ENCODE measurements at places on chromosomes 7 and 10.

DNA sequence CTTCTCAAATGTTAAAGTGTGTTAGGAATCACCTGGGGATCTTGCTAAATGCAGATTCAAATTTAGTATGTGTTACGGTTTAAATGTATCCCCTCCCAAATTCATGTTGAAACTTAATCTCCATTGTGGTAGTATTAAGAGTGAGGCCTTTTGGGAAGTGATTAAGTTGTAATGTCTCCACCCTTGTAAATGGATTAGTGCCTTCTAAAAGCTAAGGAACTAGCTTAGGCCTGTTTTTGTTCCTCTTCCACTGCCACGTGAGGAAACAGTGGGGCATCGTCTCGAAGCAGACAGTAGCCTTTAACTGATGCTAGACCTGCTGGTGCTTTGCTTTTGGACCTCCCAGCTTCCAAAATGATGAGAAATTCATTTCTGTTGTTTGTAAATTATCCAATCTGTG is 52.3 kb upstream of the SEMA3D start:
- no peak for DNase-seq

GRCh38 chr10:14801723-14802122 is 27.0 kb upstream of the FAM107B start:
- DNase-seq: no peak

- no peak for DNase-seq
These were observed 20.0 kb upstream of the IFIT2 start for GRCh38 chr10:89281606-89282395.

- no peak for DNase-seq
These were observed 15.8 kb downstream of the PDCD4 start for GRCh38 chr10:110887560-110887959.

DNA sequence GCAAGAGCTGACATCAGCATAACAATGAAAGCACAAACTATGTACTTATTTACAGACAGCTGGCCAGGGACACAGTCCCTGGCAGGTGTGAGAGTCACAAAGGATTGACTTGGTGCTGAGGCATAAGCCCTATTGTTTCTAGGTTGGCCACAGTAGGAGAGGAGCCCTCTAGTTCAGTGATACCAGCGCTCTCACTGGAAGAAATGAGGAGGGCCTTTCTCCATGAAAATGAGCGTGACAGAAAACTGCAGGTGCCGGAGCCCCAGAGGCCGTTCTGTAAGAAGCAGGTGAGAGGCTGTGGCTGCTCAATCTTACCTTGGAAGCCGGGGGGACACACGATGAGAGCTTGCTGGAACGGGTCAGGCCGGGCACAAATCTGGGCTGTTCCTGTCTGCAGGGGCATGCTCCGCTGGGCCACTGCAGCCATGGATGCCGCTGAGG is 90.5 kb downstream of the CLEC2L start:
- DNase-seq: no peak

GRCh38 chr10:128708182-128708581 is 582.0 kb upstream of the MKI67 start:
- no peak for DNase-seq

- no peak for DNase-seq
These were observed 29.0 kb downstream of the RASGEF1A start for GRCh38 chr10:43237631-43238446.

DNA sequence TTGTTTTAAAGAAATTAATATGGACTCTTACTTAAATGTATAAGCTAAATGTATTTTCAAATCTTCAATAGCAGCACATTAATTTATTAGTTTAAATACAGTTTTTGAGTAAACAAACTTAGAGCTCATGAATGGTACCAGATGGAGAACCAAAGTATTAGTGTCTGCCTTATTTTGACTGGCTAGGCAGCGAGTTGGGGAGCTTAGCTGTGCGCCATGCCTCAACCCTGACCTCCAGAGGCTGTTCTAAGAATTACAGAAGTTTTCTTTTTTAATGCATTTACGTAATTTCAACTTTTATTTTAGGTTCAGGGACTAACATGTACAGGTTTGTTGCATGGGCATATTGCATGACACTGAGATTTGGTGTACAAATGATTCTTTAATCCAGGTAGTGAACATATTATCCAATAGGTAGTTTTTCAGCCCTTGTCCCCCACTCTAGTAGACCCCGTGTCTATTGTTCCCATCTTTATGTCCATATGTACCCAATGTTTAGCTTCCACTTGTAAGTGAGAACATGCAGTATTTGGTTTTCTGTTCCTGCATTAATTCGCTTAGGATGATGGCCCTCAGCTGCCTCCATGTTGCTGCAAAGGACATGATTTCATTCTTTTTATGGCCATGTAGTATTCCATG is 166.8 kb downstream of the IQUB start:
- peak; percentile 12 for DNase-seq

GRCh38 chr7:84841809-84842208 is 345.0 kb downstream of the SEMA3D start:
- no peak for DNase-seq

DNA sequence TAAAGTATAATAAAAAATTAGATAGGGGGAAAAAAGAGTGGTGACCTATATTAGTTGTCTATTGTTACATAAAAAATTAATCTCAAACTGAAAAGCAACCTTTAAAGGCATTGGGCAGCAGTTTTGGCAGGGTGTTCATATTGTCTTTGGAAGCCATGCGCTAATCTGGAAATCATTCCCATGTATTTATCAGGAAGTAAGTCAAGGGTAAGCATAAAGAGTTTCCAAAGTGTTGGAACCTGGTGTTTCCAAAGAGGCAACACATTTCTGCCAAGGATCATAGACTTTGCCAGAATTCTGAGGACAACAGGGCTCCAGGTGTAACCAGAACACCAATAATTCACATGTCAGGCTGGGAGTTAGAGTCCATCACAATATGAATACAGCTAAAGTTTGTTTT is 55.7 kb upstream of the EGFR start:
- no peak for DNase-seq

DNA sequence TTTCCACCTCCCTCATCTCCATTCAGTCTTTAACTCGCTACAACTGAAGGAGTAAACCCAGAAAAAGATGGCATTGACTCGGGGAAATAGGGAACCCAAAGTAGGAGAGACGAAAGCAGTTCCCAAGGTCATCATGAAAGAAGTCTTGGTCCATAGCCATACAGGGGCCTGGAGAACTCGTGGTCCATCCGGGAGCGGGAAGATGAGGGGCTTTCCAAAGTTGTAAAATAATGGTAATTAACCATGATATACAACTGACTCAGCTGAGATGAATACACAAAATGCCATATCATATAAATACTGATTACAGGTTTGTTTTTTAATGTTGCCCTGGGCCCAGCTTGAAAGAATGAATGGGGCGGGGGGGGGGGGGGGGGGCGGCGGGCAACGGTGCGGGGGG is 32.3 kb downstream of the RBM17 start:
- no peak for DNase-seq

- no peak for DNase-seq
These were observed 63.8 kb upstream of the NRBF2 start for GRCh38 chr10:63069318-63069717.

DNA sequence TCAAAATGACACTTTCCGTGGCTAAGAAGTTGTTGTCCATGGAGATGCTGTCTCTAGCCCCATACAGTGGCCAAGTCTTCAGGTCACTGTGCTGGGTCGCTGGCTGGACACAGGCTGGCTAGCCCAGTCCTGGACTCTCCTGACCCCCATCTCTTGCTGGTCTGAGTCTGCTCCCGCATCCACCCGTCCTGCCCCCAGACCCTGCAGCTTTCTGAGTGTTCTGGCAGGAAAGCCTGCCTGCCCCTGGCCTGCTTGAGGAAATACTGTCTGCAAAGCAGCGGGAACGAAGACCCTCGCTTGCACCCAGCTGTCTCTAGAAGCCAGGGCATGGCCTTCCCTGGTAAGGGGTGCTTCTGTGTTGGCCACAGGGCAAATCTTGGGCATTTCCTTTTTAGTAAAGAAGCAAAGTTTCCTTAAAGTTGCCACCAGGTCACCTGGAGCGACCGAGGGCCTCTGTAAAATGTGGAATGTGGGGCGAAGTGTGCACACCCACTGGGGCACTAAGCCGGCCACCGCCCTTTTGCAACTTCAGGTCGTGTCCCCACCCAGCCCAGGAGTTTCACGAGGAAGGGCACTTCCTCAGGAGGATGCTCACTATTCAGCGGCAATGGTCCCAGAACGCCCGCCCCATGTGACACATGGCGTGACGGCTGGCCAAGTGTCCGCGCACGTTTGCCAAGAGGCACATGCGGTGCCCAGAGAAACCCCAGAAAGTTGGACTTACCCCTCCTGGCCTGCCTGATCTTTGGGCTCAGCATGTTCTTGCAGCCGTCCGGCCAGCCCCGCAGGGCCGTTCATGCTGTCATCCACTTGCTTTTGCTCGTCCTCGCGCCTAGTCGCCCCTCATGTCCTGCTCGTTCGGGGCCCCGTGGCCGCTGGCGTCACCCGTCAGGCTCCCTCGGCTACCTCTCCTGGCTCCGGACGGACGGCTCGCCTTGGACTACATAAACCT is 558 bp downstream of the ARHGAP22 start:
- no peak for DNase-seq

- DNase-seq: no peak
These were observed 144.1 kb downstream of the NRP1 start for GRCh38 chr10:33190406-33190805.

DNA sequence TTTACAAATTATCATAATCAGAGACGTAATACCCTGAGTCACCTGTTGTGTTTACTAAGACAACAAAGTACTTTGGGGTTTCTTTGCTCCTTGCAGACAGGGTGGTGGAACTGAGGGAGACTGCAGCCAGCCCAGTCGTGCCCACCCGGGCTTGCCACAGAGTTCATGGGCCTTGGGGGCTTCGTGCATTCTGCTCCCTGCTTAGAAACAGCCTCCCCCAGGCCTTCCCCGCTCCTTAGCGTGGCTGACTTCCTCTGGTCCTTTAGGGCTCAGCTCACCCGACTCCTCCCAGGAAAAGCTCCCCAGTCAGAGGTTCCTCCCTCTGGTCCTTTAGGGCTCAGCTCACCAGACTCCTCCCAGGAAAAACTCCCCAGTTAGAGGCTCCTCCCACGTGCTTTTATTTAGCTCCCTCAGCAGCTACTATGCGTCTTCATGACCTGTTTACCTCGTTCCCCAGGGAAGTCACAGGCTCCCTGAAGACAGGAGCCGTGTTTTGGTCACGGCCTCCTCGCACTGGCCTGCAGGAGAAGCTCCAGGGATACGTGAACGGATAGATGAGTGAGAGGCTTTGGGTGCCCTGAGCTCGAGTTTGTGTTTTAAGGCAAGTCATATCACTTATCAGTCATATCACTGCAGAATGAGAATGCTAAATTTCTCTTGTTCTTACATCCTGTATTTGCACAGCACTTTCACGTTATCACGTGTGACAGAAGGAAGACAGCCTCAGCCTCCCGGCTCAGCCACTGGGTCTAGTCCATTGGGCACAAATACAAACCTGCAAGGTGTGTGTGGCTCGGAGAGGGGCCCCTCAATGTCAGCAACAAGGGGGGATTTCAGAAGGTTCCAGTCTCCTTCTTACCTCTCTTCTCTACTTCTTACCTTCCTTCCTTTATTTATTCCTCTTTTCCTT is 52.7 kb upstream of the VIPR2 start:
- DNase-seq: peak; percentile 74

DNA sequence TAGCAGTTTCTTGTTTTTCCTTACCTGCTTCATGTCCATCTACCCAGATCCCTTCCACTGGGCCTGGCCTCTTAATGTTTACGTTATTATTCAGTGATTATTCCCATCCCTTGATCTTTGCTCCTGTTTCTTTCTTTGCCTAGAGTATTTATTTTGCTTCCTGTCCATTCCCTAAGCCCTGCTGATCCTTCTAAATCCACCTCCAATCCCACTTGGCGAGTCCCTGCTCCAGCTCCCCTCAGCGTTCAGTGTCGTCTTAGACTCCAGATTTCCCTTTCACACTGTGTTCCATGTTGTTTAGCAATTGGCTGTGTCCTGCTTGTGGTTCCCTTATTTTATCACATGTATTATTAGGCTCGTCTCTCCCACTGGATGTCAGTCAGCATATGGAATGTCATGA is 7.3 kb downstream of the PPP2R2D start:
- DNase-seq: no peak
